Activated T-helper 1 cell treated with anti-CD3 and anti-CD28 coated beads, Interleukin-2, amount 50 U/mL, for 16 hours (primary cell): ENCODE measurements at places on chromosomes 4 and X.

GRCh38 chr4:120555058-120555457 lies 367.5 kb downstream of the PRDM5 start:
- DNase-seq, result no peak

- no peak for DNase-seq
These were observed 119.7 kb downstream of the CHRDL1 start for GRCh38 chrX:110675886-110676285.

GRCh38 chrX:98432413-98432812 lies 1548.7 kb downstream of the RPA4 start:
- no peak for DNase-seq

DNA sequence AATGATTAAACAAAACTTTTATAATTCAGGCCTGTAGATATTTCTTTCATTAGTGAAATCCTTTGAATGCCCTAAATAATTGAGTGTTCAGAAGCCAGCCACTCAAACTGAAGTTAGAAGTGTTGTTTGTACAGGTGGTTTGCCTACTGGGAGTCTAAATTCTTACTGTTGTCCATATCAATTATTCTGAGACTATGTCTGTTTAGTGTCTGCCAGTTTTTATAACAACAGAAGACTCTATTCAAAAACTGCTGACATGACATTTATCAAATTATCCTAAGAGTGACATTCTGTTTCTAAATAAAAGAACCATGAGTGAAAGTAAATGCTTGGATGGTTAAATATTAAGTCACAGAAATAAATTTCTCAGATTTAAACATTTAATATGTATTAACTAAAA lies 375.1 kb downstream of the FAT4 start:
- no peak for DNase-seq

DNA sequence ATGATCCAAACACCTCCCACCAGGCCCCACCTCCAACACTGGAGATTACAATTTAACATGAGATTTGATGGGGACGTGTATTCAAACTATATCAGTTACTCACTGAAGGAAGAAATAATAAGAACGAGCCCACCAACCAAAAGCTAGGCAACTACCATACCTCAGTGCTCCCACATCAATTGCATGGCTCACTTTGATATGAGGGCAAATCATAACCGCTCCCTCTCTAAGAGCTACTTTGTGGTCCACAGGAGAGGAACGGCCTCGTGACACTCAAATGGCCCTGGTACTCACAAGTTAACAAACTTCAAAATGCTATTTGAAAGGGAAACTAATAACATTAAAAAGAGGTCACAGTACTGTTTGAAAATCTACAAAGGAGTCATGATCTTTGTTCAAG lies 170.7 kb upstream of the SLC7A11 start:
- no peak for DNase-seq

GRCh38 chr4:100106982-100107381 lies 83.3 kb downstream of the DDIT4L start:
- DNase-seq, result no peak

DNA sequence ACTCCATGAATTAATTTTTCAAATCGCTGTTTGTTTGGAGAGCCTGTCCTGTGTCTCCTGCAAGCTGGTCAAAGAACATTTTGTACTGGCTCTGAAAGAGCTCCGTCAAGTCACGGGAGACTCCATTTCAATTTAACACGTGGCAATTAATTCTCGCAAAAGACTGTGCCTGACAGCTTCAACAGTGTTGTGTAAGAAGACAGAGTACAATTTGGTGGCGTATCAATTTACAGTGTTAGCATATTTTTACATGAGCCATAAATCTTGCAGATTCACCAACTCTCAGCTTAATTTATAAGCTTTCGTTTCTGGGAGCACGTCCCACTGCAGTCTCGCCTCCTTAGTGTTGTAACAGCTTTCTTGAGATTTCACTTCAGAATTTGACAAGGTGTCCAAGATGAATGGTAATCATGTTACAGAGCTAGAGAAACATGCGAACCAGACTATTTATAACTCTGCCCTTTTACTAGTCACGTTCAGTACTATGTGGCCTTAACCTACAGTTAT lies 70.8 kb downstream of the RWDD4 start:
- no peak for DNase-seq
